ENCODE measurements at places on chromosomes 3 and 15.

- peak; percentile 88 for DNase-seq
Observed at GRCh38 chr15:43958861-43959330, 132.1 kb downstream of the WDR76 start.

DNA sequence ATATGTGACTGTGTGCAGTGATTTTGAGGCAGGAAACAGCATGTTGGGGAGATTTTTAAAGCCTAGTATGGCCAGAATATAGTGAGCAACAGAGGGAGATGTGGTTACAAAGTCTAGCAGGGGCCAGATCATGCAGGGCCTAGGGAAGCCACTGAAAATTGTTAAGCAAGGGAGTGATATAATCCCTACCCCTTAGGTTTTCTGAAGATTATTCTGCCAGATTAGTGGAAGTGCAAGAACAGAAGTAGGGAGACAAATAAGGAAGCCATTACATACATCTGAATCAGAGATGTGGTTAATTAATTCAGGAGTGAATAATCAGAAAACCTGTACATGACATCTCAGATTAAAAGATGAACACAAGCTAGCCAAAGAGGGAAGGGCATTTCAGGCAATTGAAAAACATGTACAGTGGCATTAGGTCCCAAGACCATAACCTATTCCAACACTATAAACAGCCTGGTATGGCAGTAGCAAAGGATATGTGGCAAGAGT, 54.8 kb downstream of the MSL2 start:
- peak; percentile 56 for DNase-seq

DNA sequence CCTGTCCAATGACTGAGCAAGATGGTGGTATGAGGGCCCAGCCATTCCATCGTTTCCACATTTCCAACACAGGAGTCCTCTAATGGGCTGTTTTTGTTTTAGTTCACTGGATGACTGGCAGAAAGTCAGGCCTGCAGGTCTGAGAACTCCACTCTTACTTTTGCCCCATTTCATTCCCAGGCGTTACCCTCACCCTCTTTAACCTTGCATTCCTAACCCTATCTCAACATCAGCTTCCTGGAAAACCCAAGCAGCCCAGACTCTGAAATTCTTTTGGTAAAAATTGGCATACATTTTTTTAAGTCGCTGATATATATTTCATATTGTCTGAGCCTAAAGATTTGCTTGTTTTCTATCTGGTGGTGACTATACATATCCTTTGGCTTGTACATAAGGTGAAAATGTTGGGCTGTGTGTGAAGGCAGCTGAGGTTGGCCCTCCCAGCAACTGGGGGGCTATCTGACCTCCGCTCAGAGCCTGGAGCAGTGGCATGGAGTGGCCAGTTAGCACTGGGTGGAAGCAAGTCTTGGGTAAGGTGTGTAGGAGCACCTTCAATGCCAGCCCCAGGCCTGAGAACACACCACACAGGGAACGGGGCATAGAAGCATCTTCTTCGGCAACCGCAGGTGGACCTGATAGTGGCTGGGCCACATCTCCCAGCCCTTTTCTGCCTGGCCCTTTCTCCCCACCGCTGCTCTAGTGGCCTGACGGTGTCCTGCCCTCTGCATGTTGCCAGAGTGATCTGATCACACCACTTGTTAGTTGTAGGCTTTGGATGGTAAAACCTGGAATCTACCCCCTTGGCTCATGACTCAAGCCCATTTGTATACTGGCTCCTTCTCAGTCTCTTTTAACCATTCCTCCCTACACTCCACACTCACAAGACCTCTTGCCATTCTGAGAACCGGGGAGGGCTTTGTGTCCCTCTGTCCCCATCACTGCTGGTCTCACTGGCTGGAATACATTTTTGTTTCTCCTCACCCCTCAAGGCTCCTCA, 50.0 kb downstream of the AMOTL2 start:
- DNase-seq: no peak

- no peak for DNase-seq
Observed at GRCh38 chr3:81027344-81027743, 734.1 kb downstream of the GBE1 start.

- DNase-seq: no peak
Observed at GRCh38 chr3:24648063-24648462, 153.4 kb upstream of the THRB start.

- peak; percentile 35 for DNase-seq
Observed at GRCh38 chr3:126954141-126954842, 28.6 kb upstream of the PLXNA1 start.

DNA sequence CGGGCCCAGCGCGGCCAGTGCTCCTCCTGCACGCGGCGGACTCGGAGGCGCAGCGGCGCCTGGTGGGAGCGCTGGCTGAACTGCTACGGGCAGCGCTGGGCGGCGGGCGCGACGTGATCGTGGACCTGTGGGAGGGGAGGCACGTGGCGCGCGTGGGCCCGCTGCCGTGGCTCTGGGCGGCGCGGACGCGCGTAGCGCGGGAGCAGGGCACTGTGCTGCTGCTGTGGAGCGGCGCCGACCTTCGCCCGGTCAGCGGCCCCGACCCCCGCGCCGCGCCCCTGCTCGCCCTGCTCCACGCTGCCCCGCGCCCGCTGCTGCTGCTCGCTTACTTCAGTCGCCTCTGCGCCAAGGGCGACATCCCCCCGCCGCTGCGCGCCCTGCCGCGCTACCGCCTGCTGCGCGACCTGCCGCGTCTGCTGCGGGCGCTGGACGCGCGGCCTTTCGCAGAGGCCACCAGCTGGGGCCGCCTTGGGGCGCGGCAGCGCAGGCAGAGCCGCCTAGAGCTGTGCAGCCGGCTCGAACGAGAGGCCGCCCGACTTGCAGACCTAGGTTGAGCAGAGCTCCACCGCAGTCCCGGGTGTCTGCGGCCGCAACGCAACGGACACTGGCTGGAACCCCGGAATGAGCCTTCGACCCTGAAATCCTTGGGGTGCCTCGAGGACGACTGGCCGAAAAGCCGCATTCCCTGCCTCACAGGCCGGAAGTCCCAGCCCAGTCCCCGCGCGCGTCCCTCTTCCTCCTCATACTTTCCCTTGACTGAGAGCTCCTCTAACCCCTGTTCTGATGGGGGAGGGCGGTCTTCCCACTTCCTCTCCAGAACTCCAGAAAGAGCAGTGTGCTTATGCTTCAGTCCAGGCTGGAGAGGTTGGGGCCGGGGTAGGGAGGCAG, 1.4 kb upstream of the IL17RC start:
- DNase-seq: peak; percentile 86

DNA sequence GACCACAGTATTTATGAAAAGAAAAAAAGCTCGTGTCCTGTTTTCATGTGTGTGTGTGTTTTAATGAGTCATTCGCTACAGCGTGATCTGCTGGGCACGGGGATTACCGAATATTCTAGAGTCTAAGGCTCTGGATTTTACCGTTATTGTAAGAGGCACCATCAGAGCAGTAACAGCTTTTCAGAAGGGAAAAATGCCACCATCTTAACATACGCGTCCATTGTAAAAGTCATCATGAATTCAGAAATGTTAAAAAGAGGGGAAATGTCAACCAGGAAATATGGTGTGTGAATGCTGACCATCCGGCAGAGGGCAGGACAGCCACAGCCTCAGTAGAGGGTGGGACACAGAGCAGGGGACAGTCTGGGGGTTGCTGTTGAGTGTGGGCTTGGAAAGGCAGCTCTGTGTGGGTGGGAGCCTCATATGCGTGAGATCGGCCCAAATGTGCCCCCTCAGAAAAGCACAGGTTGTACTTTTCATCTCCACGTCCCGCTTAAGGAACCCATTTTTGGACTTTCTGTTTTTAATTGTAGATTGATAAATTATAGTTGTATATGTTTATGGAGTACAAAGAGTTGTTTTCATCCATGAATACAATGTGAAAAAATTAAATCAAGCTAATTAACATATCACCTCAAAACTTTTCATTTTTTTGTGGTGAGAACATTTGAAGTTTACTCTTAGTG, 69.6 kb downstream of the ASB7 start:
- DNase-seq: peak; percentile 68

- DNase-seq: no peak
Observed at GRCh38 chr3:19738846-19739245, 195.2 kb downstream of the EFHB start.

GRCh38 chr15:59232476-59232875, 25.8 kb downstream of the LDHAL6B start:
- peak; percentile 93 for DNase-seq

DNA sequence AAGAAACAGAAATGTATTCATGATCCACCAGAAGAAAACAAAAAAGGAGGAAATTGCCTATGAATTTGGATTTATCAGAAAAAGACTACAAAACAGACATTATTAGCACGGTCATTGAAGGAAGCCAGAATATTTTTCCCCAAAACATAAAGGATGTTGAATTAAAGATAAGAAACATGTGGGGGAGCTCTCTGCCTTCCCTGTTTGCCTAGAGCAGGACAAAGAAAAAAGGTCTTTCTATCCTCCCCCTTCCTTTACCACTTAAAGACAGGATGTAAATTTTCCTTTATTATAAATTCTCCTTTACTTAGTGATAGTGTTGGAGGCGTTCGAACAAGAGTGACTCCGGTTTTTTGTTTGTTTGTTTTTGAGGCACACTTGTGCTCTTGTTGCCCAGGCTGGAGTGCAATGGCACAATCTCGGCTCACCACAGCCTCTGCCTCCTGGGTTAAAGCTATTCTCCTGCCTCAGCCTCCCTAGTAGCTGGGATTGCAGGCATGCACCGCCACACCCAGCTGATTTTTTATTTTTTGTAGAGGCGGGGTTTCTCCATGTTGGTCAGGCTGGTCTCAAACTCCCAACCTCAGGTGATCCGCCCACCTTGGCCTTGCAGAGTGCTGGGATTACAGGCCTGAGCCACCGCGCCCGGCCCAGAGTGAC, 14.9 kb upstream of the RPN1 start:
- DNase-seq: no peak

DNA sequence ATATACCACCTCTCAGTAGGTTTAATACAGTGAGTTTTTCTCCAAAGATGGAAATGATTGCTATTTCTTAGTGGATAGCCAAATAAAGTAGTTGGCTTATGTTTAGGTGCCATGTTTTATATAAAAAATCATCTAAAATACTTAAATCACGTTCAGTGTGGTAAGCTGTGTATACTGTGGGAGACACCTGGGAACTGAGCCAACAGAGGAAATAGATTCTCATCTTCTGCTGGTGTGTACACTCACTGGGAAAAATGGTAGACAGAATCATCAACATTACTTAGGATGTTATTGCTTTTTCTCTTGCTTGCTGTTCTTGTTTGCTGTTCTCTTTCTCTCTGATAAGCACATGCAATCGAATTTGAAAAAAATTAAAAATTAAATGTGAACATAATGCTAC, 112.6 kb upstream of the MB21D2 start:
- peak; percentile 15 for DNase-seq

- DNase-seq: peak; percentile 39
Observed at GRCh38 chr15:76433798-76434400, 97.3 kb downstream of the ISL2 start.

- DNase-seq: peak; percentile 53
Observed at GRCh38 chr3:136958939-136959338, 1.2 kb downstream of the IL20RB start.

GRCh38 chr3:113804661-113805060, 33.9 kb upstream of the GRAMD1C start:
- no peak for DNase-seq

- peak; percentile 17 for DNase-seq
Observed at GRCh38 chr3:132972333-132972732, 65.9 kb upstream of the TMEM108 start.

DNA sequence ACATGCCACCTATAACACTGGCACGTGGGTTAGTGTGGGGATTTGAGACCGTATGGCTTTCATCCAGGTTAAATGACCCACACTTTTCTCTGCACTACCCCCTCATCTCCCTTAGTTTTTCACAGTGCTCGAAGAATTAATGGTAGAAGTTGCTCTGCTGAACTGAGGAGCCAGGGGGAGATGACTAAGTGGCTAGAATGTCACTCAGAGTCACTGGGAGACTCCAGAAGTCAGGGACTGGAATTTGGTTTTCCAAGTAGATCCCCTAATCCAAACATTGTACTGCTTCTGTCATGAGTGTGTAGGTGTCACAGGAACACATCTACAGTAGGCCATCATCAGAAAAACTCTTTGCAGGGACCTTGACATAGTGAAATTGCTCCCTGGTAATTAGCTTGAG, 181.0 kb upstream of the RASGRP1 start:
- DNase-seq: peak; percentile 35

DNA sequence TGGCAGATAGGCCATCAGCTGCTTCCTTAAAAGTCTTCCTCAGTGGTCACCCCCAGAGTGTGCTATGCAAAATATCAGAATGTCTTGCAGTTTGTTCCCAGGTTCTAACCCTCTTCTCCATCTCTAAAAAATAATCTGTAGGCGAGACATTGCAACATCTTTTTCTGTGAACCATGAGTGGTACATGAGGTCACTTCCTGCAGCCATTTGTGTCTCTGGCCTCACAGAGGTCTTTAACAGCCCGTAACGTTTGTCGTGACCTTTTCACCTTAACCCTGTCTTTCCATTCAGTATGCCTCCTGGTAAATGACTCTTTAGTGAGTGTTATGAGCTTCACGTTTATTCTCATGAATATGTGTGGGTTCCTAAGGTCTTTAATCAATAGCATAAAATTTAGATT, 145.4 kb downstream of the KLHL25 start:
- peak; percentile 93 for DNase-seq

DNA sequence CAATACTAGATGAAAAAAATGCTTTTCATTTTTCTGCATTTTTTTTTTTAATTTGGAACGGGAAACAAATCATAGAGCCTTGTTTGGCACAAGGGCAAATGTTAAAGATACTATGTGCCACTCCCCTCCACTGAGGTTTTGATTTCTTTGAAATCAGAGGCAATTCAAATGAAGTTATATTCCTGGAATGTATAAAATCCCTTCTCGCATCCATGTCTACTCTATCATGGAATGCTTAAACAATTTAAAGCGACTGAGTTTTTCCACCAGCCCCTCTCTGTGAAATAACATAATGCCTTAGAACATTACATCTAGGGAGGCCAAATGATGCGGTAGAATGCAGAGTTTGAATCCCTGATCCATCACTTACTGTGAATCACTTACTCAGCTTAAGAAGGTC, 69.7 kb downstream of the FMN1 start:
- DNase-seq: no peak

- DNase-seq: no peak
Observed at GRCh38 chr3:45126730-45127129, 19.4 kb downstream of the CDCP1 start.

GRCh38 chr3:10962481-10963036, 30.0 kb upstream of the SLC6A1 start:
- DNase-seq: no peak

GRCh38 chr3:190618330-190619030, 104.6 kb downstream of the IL1RAP start:
- no peak for DNase-seq
